ENCODE measurements at places on chromosomes 12 and 14.

- DNase-seq: no peak
These were observed 205.0 kb upstream of the KRR1 start for GRCh38 chr12:75716291-75717025.

DNA sequence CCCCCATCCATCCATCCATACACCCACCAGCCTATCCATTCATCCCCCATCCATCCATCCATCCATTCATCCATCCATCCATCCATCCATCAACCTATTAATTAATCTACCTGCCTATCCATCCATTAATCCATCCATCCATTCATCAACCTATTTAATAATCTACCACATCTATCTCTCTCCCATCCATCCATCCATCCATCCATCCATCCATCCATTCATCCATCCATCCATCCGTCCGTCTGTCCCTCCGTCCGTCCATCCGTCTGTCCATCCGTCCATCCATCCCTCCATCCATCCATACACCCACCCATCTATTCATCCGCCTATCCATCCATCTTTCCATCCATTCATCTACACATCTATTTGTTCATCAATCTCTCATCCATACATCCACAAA, 205.3 kb downstream of the VRK1 start:
- no peak for DNase-seq

DNA sequence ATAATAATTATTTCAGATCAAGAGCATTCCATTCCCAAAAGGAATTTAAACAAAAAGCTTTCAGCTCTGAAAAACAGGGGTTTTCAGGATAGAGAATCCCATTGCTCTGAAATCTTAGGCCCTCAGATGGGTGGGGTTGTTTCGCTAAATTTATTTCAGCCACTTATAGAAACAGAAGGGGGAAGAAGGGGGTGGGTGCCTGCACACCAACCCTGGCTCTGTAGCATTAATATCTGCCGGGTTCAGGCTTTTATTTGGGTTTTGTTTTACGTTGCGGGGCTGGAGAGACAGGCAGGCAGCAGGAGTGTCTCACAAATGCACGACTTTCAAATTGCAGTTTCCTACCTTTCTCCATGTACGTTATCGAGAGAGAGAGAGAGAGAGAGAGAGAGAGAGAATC, 12.5 kb upstream of the ZFP36L1 start:
- no peak for DNase-seq

DNA sequence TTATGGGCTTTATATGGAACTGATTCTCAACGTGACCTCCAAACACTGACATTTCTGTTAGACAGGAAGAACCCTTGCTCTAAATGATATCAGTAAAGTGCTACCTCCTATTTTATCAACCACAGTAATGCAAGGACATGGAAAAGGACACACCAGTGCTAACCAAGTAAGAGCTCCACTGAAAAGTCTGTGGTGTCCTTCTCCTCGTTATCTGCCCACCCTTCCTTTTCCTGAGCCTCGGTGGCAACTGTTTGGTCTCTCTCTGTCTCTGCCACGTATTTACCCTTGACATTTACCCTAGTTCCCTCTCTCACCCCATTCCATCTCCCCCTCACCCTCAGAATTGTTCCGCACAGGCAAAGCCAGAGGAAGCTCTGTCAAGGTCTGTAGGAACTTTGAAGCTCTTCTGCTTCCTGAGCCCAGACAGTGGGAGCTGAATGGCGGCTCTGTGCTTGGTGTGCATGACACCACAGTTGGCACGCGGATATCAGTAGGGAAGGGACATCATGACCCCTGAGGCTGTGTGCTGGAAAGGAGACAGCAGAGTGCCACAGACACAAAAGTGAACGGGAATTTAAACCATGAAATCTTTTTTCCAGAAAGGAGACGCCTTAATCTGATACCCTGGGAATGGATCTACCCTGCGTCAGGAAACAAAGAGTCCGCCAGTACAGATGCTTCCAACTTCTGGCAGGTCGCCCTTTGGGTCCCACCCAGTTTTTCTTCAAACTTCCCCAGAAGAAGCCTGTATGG, 50.8 kb downstream of the NTN4 start:
- DNase-seq: no peak

DNA sequence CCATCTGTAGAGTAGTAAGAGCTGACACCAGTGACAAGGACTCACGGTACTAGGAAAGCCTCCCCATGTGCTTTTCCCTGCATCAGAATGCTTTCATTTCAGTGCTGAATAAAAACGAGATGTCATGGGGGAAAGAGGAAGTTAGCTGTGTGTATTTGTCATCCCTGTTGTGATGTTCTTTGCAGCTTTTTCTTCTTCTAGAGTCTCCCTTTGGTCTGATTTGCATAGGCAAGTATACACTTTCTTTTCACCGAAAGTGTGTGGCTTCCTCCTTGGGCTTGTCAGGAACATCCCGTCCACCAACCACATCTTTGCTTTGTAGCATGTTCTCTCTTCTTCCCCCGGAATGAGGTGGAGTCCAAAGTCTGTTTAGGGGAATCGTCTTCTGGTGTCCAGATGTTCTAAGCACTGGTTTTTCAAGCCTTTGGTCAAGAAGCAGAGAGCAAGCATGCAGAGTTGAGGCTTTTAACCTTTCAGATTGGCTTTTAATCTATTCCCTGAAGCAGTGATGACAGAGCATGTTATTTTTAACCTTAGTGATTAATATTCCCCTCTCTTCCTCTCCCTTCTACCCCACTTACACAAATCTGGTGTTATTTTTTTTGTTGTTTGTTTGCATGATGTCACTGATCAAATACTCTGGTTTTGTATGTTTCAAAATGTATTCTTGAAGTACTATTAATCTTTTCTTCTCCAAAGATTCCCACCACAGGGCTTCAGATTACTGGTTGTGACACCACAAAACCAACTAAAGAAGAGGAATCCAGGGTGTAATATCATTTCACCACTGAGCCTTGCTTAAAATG, 163.4 kb downstream of the SAMD4A start:
- DNase-seq: no peak

GRCh38 chr12:107379852-107380567, 286.7 kb upstream of the CRY1 start:
- DNase-seq: no peak

GRCh38 chr12:95238150-95238549, 20.5 kb downstream of the VEZT start:
- no peak for DNase-seq
